ENCODE measurements at places on chromosomes 1 and 21.

DNA sequence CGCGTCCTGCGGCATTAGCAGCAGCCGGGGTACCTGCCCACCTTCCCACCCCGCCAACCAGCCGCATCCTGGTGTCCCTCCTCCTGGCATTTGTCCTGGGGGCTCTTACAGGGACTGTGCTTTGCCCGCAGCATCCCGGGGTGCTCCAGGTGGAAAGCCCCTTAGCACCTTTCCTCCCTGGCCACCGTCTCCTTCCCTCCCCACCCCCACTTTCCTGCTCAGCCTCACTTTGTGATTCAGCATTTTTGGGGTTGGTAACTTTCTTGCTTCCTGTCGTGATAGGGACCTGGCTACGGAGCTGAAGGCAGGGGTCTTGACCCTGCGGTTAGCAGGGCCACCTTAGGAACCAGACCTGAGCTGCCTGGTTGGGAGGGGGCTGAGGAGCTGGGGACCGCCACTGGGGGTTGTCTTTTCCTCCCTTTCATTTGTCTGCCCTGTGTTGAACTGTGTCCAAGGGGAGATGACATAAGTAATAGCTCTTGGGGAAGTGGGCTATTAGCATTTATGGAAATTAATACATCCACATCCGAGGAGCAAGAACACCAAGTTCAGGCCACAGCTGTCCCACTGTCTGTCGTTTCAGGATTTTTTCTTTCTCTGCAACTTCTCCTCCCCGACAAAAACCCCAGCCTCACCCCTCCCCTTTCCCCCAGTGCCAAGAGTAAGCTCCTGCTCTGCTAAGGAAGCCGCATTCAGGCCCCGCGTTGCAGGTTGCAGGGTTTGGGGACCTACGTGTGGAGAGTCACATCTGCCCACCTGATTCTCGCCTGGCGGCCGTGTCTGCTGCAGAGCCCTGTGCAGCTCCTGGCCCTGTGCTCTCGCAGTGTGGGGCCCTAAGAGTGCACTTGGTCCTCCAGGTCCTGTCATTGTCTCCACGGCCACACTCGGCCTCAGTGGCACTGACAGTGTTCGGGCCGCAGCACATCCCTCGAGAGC, 1.6 kb upstream of the NPHP4 start:
- no peak for DNase-seq

- no peak for DNase-seq
Observed at GRCh38 chr1:54407154-54407403, 885 bp upstream of the SSBP3 start.

DNA sequence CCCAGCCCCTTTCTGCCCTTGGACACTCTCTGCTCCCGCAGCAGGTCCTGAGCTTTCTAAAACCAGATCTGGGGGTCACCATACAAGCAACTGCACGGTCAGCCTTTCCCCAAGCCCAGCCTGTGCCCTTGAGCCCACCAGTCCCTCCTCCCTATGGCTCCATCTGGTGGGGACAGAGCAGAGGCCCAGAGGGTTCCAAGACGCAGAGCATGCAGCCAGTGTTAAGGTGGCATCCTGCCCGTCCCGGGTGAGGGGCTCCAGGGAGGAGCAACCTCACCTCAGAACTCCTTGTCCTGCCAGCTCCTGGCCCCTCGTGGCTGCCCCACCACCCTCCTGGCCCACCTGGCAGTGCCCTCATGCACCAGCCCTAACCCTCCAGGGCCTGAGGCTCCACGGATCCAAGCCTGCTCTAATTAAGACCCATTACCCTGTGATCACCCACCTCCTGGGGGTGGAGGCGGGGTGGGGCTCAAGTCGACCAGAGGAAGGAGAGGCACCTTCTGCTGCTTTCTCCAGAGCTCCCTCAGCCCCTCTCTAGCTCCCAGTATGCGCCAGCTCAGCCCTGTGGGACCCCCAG, 8.5 kb downstream of the CHD5 start:
- no peak for DNase-seq

DNA sequence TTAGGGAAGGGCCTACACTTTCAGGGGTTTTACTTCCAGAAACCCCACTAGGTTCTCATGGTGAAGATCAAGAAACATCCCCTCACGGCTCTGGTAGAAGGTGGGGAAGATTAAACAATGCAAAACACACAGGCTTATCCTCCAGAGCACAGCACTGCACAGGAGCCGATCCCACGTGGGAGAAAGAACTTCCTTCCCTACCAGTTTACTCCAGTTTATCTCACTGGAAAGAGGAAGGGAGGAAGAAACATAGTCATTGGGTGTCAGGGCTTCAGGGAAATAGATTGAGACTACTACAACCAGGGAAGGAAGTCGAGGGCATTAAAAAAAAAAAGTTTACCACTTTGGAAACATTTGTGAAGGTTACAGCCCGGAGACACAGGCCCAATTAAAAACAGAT, 164.4 kb downstream of the NTPCR start:
- DNase-seq = peak; percentile 79

DNA sequence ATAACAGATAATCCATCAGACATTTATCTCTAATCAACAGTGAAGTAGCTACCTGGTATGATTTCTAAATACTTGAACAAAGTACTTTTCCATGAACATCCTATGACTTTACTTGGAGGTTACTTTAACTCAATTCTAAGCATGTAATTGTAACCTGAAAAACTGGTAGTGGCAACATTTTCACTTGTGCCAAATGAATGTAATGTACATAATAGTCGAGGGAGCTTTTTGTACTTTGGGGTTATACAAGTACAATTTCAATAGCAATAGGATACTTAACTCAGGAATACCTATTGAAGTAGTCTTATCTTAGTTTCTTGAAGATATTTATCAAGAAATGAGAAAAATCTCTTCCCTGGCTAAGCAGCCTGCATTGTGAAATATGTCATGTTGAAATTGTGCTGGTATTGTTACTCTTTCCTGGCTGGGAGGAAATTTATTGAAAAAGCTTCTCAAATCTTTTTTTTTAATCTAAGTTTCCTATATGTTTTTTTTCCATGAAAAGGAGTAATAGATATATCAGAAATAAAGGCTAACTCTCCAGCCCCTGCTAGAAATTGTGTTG, 33.7 kb upstream of the CACYBP start:
- no peak for DNase-seq

DNA sequence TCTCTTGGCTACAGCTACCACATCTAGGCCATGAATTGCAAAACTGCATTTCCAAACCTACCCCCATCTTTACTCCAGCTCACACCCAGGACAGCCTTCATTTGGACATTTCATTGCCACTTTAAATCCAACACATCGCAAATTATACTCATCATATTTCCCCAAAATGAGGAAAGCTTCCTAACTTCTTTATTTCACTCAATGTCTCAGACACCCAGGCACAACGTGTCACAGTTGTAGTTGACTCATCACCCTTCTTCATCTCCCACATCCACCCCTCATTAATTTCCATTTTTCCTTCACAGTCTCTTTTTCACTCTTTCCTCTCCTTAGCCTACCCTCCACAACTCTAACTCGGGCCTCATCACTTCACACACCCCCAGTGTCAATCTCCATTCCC, 6.7 kb downstream of the OTUD7B start:
- peak; percentile 62 for DNase-seq

DNA sequence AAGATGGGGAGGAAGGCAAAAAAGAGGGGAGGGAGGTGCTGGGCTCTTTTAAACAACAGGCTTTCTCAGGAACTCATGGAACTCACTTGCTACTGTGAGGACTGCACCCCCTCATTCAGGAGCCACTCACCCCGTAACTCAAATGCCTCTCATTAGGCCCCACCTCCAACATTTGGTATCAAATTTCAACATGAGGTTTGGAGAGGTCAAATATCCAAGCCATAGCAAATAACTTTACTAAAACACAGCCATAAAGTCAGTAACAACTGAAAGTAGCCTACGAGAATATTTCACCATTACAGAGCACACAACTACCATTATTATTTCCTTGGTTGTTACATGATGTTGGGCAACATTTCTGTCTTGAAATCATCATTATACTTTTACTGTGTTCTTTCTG, 13.1 kb upstream of the DMRTB1 start:
- no peak for DNase-seq

DNA sequence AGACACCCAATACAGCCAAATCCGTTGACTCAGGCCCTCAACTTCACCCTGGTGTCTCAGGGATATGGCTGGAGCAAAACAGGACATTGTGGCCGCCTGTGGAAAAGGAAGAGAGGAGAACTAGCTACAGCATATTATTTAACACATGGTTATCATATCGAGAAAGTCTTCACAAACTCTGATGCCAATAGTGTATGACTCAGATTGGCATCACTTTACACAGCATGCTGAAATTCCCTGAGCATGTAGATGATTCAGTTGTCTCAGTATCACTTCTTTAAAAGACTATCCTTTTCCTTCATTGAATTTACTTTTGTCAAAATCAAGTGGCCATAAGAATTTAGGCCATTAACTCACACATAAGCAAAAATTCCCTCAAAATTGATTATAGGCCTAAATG, 20.1 kb downstream of the HSD3B2 start:
- DNase-seq = no peak

GRCh38 chr1:82755191-82755590, 954.5 kb downstream of the ADGRL2 start:
- DNase-seq = no peak

DNA sequence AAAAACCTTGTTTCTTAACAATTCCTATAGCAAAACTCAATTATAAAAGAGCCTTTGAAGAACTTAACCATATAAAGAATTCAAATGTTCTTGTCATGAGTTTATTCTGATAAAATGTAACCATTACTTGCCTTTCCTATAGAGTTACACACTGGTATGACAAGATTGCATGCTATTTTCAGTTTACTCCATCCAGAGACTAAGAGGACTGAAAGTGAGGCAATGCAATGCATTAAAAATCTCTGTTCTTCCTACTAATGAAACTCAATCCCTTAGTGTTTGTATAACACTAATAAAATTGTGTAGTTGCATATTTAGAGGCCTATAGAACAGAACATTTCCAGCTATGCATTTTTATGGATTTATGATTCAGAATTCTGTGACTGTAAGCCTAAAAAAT, 88.1 kb downstream of the COP1 start:
- no peak for DNase-seq

- no peak for DNase-seq
Observed at GRCh38 chr1:6907201-6907600, 121.9 kb downstream of the CAMTA1 start.

GRCh38 chr1:223460566-223461189, 67.5 kb downstream of the CCDC185 start:
- DNase-seq = no peak

- no peak for DNase-seq
Observed at GRCh38 chr21:45256021-45256911, 31.4 kb downstream of the POFUT2 start.

DNA sequence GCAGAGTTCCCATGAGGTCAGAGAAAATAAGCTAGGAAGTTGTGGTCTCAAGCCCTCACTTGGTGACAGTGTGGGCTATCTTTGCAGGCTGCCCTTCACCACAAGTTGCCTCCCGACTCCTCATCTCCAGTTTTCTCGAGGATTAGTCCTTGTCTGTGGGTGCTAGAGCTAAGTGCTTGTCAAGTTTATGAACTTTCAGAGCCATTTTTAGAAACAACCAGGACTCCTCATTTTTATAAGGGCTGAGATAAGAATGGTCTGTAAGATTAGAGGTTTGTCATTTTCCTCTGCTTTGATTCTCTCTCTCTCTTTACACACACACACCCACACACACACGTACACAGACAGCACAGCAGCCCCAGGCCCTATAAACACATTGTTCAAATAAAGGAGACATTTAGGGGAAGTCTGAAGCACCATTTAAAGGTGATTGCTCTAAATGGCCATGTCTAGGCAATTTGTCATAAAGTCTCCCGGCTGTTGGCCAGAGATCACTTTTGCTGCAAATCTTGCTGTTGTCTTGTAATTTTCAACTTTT, 127.2 kb downstream of the LACTBL1 start:
- no peak for DNase-seq

GRCh38 chr1:246355411-246356230, 151.5 kb downstream of the SMYD3 start:
- DNase-seq = no peak

DNA sequence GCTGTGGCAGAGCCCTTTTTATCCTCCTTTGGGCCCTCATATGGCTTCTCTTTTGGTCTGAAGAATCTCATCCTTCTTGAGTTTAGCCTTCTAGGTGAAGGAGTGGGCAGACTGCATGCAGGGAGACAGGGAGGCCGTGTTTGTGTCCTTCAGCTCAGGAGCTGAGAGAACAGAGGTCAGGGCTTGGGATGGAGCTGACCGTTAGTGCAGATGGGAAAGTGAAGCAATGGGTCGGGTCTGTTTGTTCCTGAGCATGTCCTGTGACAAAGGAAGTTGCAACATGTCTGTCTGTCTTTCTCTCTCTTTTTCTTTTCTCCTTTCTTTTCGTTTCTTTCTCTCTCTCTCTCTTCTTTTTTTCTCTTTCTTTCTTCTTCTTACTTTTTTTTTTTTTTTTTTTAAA, 14.9 kb downstream of the MAPKAPK2 start:
- peak; percentile 55 for DNase-seq

- no peak for DNase-seq
Observed at GRCh38 chr1:37058424-37058988, 24.2 kb upstream of the GRIK3 start.

DNA sequence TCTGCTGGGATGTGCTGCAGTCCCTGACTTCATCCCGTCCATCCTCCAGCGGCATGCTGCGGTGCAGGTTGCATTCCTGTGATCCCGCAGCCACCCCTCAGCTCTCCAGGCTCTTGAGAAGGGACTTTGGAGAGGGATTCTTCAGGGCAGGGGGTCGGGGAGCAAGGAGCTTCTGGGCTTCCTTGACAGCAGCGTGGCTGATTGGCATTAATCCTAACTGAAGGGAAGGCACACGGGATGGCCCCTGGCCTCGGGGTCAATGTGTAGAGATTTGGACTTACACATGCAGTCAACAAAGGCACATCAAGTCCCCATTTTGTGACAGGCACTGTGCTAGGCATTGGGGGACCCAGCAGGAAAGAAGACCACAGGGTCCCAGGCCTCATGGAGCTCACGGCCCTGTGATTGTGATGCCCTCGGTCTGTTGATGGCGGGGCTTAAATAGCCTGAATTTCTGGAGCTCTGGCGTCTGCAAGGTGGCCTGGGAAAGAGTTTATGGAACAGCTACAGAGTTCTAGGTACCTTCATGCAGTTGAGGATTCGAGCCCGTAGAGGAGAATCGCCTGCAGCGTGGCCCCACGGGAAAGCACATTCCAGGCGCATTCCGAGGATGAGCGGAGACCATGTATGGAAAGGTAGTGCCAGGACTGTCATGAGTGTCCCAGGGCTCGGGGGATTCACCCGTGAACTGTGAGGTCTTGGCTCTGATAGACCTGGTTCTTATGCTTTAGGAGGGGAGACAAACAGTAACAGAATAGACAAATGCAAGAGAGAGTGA, 20.1 kb downstream of the PSEN2 start:
- no peak for DNase-seq

- no peak for DNase-seq
Observed at GRCh38 chr1:211280910-211281309, 21.7 kb downstream of the RCOR3 start.

Data from CD14-positive monocyte (primary cell).